ENCODE measurements at places on chromosomes 7 and 10. TPM values are rescaled to one million over a fixed set of nuclear protein-coding genes. Genes with fewer than 3 reads are reported as not detected.
A peak's percentile ranks its signal among the peaks of the same experiment; 100 is the strongest.

- no peak overlapping the region for H3K4me3 ChIP-seq
- no peaks in the 10 kb centered on the region for H3K27me3 ChIP-seq
- no peaks in the 10 kb centered on the region for H3K36me3 ChIP-seq
- no peak for DNase-seq
- no peak overlapping the region for H3K27ac ChIP-seq
Observed at GRCh38 chr10:77228559-77228958, 409.0 kb downstream of the KCNMA1 start.

- no peaks in the 10 kb centered on the region for H3K27me3 ChIP-seq
- H3K4me3 ChIP-seq, result no peak overlapping the region
Observed at GRCh38 chr7:155731380-155731779, 80.9 kb downstream of the SHH start.

TSPAN15 gene
- 0.56 TPM for polyA plus RNA-seq

DNA sequence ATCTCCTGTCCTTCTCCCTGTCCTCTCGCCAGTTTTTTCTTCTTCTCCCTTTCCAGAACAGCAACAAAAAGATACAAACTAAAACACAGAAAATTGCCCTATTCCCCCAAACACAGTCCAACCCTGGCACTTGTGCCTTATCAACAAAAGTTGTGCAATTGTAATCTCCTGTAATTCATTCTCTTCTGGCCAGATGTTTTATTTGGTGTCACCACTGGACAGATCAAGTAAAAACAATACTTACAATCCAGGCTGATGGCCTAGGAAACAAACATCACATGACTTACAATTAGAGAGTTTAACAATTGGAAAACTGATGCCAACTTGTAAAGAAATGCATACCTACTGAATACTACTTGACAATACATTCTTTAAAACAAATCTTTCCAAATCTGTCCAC, 231.6 kb downstream of the ETV1 start:
- no peaks in the 10 kb centered on the region for H3K36me3 ChIP-seq
- peak; percentile 7 for DNase-seq
- no peak overlapping the region for H3K27ac ChIP-seq
- no peak overlapping the region for H3K4me3 ChIP-seq
- no peaks in the 10 kb centered on the region for H3K4me1 ChIP-seq

Data from fibroblast of lung (primary cell).